Putamen (tissue), 1 donor: ENCODE measurements at places on chromosomes 4 and X.

DNA sequence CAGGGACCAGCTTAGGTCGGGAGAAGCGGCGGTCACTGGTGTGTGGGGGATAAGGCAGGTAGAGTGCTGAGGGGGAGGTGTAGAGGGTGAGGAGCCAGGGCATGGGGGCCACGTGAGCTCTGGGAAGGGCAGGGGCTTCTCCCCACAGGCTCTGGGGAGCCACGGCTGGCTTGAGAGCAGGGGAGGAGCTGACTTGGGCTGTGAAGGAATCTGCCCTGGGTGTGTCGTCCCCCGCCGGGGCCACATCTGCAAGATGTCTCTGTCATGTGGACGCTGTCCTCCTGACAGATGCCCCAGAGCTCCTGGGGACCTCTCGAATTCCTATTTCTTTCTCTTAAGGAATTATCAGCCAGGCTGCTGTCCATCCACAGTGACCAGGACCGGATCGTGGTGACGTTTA is 15.0 kb downstream of the SH3TC1 start:
- no peak for DNase-seq

DNA sequence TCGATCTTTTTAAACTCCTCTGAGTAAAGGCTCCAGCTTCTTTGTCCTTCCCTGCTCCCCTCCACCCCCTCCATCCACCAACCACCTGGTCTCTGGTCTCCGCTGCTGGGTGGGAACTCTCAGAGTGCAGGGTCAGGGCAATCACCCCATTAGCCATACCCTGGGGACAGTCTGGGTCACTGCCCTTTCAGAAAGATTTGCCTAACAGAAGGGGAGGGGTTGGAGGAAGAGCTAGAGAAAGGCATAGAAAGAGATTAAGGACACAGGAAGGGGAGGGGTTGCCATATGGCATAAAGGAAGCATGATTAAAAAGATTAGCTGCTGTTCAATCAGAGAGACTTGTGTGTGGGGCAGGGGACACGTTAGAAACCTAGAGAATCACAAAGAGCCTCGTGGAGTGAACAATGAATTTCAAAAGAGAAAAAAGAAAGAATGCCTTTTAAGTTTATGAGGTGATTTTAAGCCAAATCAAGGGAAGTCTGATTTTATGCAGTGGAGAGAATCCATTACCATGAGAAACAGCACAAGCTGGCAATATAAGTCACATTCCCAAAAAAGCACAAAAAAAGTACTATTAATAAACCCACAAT is 115.5 kb upstream of the ACSL4 start:
- no peak for DNase-seq

DNA sequence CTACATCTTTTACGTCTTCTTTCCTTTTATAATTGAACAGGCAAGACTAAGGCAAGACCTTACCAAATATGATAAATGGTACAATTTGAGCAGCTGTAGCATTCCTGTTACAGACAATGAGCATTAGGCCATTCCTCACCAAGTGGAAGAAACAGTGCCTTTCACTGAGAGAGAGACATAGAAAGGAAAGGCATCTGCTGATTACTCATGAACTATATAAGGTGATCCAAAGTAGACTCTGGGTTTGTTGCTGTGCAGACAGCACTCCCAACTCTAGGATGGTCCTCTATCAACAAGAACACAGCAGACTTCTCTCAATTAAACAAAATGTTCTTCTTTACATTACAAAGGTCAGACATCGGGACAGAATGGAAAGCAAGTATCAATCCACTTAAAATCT is 91.9 kb downstream of the FAM13A start:
- DNase-seq, result no peak

DNA sequence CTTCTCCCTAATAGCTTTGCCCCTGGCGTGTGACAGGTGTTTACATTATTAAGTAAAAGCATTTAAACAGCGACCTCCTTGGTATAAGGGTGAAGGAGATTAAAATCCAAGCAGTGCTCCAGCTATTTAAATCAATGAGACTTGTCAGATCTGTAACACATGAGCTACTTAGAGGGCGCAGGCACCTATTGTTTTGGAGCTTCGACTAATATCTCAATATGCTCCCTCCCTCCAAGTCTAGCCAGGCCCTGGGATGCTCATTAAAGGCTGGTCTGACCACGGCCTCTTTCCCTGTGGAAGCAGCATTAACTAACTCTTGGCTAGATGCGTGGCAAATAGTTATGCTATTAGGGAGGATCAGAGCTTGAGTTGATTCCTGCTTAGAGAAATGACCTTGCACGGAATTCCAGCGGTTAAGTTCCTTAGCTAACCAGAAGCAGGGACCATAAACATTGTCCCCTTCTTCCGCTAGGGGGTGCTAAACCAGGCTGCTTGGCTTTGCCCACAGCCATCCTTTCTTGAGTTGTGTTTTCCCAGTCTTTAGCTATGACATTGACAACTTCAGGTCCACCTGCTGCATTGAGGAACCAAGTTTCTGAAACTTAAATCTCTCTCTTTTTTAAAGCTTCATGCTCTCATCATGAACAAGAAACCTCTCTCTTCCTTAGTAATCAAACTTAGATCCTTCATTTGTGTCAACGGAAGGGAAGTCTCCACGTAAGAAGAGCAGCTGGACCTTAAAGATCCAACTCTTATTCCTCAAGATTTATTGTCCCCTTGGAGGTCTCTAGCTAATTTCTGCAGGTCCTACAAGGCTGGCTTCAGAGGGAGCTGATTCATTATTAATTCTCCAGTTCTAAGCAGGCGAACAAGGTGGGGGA is 80.7 kb upstream of the IGFBP7 start:
- DNase-seq, result no peak

DNA sequence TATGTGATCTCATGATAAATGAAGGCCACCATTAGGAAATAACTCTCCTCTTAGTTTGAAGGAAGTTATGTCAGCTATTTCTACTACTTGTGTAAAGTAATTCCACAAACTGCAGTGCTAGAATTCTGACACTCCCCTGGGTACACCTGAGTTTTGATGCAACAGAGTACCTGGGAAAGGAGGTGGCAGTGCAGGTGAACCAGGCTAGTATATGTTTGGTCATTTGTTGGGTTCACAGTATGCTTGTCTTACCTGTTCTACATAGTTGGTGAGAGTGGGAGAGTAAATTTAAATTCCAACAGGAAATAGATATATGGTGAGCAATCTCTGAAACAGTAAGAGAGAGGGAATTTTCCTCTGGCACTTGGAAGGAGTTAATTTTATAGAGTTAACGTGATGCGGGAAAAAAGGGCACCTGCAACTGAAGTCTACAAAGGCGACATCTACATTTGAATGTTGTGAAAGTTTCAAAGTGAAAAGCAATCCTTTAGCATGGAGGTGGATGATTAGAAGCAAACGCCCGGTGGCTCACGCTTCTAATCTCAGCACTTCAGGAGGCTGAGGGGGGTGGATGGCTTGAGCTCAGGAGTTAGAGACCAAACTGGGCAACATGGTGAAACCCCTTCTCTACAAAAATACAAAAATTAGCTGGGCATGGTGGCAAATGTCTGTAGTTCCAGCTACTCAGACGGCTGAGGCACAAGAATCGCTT is 8.3 kb upstream of the SLC10A6 start:
- no peak for DNase-seq

- no peak for DNase-seq
Measured at GRCh38 chr4:129369361-129370010, 273.5 kb downstream of the C4orf33 start.

- no peak for DNase-seq
Measured at GRCh38 chr4:53322696-53323095, 43.2 kb downstream of the SCFD2 start.

- DNase-seq, result no peak
Measured at GRCh38 chr4:144873226-144873990, 224.6 kb downstream of the ANAPC10 start.

DNA sequence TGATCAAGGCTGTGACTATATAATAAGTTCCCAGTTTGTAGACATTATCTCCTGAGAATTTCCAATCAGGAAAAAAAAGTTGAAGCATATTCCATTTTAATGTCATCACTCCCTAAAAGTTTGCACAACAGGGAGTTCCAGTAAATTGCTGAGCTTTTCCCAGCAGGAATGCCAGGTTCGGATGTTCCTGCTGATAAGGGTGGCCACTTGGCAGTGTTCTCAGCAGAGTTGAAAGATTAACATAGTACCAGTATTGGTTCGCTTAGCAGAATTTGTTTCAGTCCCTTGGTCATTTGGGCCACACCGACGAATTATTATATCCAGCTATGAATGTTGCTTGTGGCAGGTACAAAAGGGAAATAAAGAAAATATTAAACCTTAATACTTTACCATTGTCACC is 5.2 kb upstream of the CXCL2 start:
- no peak for DNase-seq

- DNase-seq, result no peak
Measured at GRCh38 chr4:60562334-60562733, 637.8 kb upstream of the ADGRL3 start.

GRCh38 chr4:40337051-40337450 is 1.9 kb downstream of the CHRNA9 start:
- DNase-seq, result no peak

DNA sequence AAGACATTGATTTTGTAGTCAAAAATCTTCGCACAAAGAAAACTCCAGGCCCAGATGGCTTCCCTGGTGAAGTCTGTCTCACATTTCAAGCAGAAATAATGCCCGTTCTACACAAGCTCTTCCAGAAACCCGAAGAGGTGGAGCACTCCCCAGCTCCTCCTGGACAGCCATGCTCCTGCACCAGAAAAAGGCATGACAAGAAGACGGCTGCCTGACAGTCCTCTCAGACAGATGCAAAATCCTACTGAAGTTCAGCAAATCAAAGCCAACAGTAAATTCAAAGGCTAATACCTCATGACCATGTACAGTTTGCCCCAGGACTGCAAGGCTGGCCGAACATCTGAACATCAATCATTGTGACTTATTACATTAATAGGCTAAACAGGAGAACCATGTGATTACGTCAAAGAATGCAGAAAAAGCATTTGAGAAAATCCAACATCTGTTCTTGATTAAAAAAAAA is 30.8 kb upstream of the MXD4 start:
- DNase-seq, result no peak

- no peak for DNase-seq
Measured at GRCh38 chrX:50889582-50889981, 21.0 kb upstream of the BMP15 start.

DNA sequence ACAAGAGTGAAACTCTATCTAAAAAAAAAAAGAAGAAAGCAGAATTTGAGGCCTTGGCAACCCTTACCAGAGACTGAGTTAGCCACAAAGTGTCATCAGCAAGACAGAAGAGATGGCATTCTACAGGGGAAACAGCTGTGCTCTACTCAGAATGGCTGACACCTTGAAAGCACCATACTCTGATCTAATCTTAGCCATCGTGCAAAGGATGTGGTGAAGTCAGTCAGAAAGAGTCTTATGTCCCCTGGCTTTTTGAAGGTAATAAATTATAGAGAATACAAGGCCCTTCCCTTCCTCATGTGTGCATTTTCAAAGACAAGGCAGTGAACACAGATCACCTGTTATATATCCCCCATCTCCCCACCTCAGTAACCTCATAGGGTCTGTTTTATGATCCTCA is 13.2 kb downstream of the CLNK start:
- DNase-seq, result no peak

GRCh38 chrX:45434231-45434630 is 233.6 kb upstream of the DIPK2B start:
- DNase-seq, result no peak

DNA sequence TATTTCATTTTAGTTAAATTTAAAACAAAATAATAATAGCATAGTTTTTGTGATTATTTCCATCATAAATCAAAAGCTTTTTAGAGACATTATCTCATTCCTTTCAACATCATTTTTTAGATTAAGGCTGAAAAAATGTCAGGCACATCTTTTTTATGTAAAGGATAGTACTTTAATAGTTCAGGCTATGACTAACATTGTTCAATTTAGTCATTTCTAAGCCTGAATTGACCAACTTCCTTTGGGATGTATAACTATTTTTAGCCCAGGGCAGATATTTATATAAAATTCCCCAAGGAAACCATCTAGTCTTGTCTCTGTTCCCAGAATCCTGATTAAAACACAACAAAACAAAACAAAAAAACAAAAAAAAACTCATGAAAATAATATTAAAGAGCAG is 145.6 kb upstream of the PCDH18 start:
- no peak for DNase-seq
